Heart left ventricle (tissue), 16 donors: ENCODE measurements at places on chromosomes 1 and 21. TPM values are rescaled to one million over a fixed set of nuclear protein-coding genes. Genes with fewer than 3 reads are reported as not detected.

- no peak for DNase-seq
Measured at GRCh38 chr1:39892601-39893595, 8.8 kb downstream of the MYCL start.

DNA sequence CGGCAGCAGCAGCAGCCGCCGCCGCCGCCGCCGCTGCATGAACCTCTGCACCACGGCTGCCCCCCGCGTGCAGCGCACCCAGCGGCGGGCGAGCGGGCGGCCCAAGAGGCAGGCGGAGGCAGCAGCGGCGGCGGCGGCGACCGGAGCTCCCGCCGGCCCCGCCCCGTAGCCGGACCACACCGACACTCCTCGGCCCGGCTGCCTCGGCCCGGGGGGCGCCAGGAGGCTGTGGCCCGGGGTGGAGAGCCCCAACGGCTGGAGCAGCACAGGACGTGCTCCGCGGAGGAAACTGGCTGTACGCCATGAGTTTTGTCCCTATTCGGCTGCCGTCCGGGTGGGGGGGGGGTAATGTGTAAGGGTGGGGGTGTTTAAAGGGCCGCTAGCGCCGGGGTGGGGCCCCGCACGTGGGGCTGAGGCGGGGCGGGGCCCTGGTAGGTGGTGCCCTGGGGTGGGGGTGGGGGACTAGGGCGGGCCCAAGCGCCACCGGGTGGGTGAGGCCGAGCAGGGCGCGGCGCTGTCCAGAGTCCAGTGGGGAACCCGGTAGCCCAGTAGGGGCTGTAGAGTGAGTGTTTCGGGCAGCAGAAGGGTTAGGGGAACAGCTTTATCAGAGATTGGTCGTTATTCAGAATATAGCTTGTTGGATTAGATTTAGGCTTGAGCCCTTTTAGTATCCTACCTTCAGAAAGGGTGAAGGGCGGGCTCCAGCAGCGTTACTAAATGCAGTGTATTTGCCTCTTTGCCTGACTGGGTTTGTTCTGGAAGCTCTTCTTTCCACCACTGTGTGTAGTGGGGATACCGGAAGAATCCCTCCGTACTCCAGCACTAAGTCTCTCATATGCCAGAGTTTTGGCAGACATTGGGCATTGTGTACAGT is at the start of gene FAM78B:
TSS of gene FAM78B (minus strand) at position 304 of the 874 bp plus-strand sequence. CDS start 753 bp downstream, outside the sequence.
- DNase-seq: peak; percentile 86

- DNase-seq: no peak
Measured at GRCh38 chr1:46800742-46801141, 1.9 kb downstream of the CYP4B1 start.

- no peak for DNase-seq
Measured at GRCh38 chr1:181647314-181648035, 164.2 kb downstream of the CACNA1E start.

GRCh38 chr1:212774584-212774983 is 17.0 kb downstream of the NSL1 start:
- no peak for DNase-seq

DNA sequence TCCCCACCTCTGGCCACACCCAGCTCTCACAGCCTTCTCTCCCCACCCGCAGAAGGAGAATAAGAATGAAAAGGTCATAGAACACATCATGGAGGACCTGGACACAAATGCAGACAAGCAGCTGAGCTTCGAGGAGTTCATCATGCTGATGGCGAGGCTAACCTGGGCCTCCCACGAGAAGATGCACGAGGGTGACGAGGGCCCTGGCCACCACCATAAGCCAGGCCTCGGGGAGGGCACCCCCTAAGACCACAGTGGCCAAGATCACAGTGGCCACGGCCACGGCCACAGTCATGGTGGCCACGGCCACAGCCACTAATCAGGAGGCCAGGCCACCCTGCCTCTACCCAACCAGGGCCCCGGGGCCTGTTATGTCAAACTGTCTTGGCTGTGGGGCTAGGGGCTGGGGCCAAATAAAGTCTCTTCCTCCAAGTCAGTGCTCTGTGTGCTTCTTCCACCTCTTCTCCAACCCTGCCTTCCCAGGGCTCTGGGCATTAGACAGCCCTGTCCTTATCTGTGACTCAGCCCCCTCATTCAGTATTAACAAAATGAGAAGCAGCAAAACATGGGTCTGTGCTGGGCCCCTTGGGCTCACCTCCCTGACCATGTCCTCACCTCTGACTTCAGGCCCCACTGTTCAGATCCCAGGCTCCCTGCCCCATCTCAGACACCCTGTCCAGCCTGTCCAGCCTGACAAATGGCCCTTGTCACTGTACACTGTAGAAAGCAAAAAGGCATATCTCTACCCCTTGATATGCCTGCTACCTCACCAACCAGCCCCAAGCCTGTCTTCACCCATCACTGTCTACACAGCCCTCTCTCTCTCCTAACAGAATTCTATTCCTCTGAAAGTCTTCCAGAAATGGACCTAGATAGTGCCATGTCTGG is 3.2 kb downstream of the S100A9 start:
- no peak for DNase-seq

DNA sequence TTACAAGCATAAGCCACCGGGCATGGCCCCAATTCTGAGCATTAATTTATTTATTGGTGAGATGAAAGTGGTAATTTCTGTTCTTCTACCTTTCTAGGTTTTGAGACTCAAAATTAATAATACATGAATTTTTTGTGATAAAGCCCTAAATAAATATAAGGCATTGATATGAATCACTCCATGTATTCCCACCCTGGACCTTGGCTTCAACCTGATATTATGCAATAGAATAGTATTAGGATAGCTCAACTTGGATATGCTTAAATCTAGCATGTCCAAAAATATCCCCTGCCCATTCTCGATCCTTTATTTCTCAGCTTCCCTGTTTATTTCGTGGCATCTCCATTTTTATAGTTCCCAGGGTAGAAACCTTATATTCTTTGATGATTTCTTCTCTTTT is 2.5 kb downstream of the AGL start:
- DNase-seq: no peak

DNA sequence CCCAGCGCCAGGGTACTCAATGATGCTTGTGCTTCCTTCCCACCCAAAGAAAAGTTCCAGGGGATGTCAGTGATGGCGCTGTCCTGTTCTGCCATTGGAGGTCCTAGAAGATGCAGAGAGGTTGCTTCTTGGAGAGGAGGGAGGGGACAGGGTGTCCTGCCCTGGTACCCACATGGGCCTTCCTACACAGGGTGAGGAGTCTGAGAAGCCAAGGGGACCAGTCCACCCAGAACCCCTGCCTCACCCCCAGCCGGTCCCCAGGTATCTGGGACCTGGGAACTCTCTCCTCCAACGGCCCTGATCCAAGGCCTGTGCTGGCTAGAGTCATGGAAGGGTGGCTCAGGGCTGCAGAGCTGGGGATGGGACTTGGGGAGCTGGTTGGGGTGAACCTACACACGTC is 259.4 kb downstream of the KCNJ6 start:
- DNase-seq: no peak

DNA sequence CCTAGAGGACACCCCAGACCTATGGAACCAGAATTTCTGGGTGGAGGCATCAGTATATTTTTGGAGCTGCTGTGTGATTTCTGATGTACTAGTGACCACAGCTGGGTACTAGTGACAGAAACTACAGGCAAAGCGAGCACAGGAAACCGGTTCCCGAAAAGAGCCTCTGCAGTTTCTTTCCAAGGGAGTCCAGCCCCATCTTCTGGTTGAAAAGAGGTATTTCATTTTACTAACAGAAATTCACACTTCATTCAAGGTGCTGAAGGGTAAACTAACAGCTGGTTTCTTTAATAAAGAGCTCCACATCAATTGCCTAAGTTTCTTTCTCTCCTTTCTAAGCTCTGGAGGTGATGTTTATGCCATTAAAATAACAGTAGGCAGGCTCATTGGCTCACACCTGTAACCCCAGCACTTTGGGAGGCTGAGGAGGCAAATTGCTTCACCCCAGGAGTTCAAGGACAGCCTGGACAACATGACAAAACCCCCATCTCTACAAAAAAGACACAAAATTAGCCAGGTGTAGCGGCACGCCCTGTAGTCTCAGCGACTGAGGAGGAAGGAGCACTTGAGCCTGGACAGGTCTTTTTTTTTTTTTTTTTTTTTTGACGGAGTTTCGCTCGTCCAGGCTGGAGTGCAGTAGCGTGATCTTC is 22.0 kb downstream of the THAP3 start:
- no peak for DNase-seq

GRCh38 chr1:165397944-165398343 is 41.4 kb upstream of the LMX1A start:
- peak; percentile 55 for DNase-seq

GRCh38 chr1:210857705-210858104 is 276.2 kb downstream of the KCNH1 start:
- DNase-seq: no peak

GRCh38 chr1:914891-915280 is 8.8 kb upstream of the SAMD11 start:
- DNase-seq: peak; percentile 18

- no peak for DNase-seq
Measured at GRCh38 chr1:85624361-85624760, 43.8 kb downstream of the CCN1 start.

DNA sequence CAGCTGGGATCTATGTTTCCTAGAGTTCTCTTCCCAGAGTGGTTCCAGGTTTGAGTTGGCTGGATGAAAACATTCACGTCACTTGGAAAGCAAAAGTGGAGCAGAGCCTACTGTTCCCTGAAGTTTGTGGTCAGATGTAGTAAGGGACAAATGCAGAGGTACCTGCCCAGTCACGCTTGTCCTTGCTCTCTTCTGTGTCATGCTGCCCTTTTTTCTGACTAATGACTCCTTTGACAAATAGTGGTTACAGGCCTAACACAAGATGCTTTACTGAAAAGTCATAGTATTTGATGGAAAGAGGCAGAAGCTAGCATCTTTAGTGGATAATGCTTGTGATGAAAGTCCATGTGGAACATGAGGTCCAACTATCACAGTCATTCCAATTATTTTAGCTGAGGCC is 881.4 kb upstream of the B3GALT2 start:
- DNase-seq: no peak

GRCh38 chr1:180854456-180854855 is 58.2 kb upstream of the KIAA1614 start:
- DNase-seq: no peak

GRCh38 chr1:209670441-209671082 is 4.7 kb upstream of the G0S2 start:
- no peak for DNase-seq

GRCh38 chr1:35202048-35202719 is 9.2 kb upstream of the SFPQ start:
- peak; percentile 59 for DNase-seq

- DNase-seq: peak; percentile 80
Measured at GRCh38 chr1:243850452-243851256, 611 bp upstream of the AKT3 start.

The DRAM2 gene
- total RNA-seq: 32.8 TPM

The SH2D5 gene
- not detected for total RNA-seq

The KANK4 gene
- 0.19 TPM for total RNA-seq

The IQGAP3 gene
- 5.1 TPM for total RNA-seq

The IL23R gene
- total RNA-seq: not detected

The HPCA gene
- not detected for total RNA-seq

The FCRL1 gene
- not detected for total RNA-seq

The AK5 gene
- total RNA-seq: 0.83 TPM

The OR2AK2 gene
- total RNA-seq: not detected

The CSRP1 gene
- 35.8 TPM for total RNA-seq
